ENCODE measurements at places on chromosomes 11 and 22. TPM values are rescaled to one million over a fixed set of nuclear protein-coding genes. Genes with fewer than 3 reads are reported as not detected.

GRCh38 chr11:76653012-76653673 lies 17.4 kb downstream of the LRRC32 start:
- DNase-seq, result no peak

DNA sequence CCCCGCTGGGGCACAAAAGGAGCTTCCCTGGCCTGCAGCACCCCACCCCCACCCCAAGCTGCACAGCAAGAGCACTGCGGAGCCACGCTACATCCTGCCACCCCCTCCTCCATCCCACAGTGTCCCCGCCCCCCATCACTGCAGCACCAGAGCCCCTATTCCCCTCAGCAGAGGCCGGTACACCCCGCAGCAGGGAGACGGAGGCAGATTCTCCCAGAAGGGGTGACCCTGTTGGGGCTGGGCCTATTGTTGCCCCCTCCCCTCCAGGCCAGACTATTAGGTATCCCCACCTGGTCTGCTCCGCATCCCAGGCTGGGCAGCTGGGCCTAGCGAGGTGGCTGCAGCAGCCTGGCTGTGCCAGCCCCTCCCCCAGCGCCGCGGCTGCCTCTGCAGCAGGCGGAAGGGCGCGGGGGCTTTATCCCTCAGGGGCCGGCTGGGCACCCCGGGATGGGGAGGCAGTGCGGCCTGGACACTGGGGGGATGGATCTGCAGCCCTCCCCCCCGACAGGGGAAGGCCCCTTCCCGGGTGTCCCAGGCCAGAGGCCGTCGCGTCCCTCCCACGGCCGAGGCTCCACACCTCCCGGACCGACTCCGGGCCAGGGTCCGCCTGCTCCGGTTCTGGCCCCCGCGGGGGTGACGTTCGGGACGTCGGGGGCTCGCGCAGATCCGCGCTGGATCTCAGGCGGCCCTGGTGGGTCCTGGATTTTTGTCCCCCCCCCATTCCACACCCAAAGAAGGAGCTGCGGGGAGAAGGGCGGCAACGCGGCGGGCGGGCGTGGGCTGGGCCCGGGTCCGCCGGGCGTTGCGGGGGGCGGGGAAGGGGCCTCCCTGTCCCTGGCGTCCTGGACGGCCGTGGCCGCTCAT lies 943 bp downstream of the DUSP8 start:
- no peak for DNase-seq

DNA sequence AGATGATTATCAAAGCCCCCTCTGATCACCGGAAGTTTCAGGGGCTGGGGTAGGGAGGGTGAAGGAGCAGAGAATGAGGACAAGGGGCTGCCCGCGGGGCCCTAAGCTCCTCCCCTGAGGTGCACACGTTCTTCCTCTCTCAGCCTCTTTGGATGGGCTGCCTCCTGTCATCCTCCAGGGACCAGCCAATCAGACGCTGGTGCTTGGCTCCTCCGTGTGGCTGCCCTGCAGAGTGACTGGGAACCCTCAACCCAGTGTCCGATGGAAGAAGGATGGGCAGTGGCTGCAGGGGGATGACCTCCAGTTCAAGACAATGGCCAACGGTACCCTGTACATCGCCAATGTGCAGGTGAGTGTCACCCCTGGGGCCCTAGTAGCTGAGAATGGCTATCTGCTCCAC lies 7.5 kb downstream of the ROBO3 start:
- no peak for DNase-seq

SERHL2 gene
- 0.36 TPM for total RNA-seq

MMP13 gene
- not detected for total RNA-seq

DNA sequence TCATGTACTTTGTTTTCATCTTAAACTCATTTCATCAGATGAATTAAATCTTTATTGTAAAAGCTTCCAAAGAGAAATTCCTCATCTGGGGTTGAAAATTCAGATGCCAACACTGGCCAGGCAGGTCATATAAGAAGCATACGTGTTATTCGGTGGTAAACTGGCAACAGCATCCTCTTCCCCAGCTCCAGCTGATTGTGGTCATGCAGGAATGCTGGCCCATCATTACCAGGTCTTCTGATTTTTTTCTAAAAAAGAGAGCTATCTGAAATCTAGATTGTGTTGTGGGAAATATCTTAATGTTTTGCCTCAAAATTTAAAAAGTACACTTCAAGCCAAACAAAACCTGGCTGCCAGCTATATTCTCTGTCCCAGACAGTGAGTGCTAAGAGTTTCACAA lies 53.6 kb downstream of the ARFGAP2 start:
- DNase-seq, result no peak

- DNase-seq, result no peak
These were observed 2.3 kb downstream of the CXCR5 start for GRCh38 chr11:118885831-118886565.

GRCh38 chr11:65539744-65540289 lies 14.9 kb downstream of the SCYL1 start:
- no peak for DNase-seq

DNA sequence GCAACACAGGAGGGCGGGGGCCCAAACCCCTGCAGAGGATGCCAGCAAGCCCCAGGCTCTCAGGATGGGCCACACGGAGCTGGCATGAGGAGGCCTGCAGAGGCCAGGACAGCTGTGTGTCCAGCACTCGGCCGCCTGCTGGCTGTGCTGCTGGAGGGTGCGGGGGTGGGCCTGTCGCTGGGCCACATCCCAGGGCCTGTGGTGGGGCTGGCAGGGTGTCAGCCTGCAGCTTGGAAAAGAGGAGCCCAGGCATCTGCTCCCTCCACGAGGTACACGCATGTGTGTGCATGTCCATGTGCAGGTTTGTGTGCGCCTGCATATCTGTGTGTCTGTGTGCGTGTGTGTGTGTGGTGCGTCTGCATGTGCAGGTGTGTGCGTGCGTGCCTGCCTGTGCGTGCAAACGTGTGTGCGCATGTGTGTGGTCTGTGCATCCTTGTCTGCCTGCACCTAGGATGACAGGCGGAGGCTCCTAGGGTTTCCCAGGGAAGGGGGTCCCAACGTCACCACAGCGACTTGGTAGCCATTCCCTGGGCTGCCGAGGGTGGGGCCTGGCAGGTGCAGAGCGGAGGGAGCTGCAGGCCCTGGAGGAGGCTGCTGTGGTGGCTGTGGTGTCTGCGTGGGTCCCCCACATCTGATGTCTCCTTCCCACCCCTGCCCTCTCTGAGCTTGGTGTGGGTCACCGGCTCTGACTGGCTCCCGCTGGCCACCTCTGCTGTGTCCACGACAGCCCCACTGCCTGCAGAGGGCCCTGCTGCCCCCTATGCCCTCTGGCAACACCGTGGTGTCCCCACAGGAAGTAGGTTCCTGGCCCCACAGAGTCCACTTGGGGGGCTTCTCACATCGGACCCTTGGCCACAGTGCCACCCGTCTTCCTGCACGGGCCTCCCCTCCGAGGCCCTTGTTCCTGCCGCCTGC lies 17.1 kb downstream of the BRSK2 start:
- no peak for DNase-seq

RAB36 gene
- 13.5 TPM for total RNA-seq

MAJIN gene
- total RNA-seq, result not detected

DNA sequence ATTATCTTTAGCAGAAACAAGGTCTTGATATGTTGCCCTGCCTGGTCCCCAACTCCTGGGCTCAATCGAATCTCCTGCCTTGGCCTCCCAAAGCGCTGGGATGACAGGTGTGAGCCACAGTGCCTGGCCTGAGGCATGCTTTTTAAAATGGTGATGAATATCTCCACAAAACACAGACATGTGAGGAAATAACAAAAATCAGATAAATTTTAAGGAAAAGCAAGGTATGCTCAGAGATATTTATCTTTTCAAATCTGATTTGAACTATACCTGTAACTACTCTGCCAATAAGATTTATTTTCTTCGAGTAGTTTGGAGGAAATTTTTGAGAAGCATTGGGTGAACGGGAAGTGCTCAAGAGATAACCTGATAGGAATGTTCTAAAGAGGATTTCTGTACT lies 35.9 kb upstream of the MMP20 start:
- no peak for DNase-seq

GRCh38 chr11:60754887-60755286 lies 1.8 kb upstream of the MS4A15 start:
- DNase-seq, result no peak

GRCh38 chr11:92929653-92930052 lies 39.8 kb upstream of the MTNR1B start:
- DNase-seq, result no peak

Data from neural crest cell (in vitro differentiated cells).